ENCODE measurements at places on chromosomes 1 and 21.

GRCh38 chr1:229624521-229625070 lies 1.3 kb downstream of the TAF5L start:
- DNase-seq = no peak

GRCh38 chr1:96309783-96310182 lies 411.8 kb upstream of the PTBP2 start:
- no peak for DNase-seq

DNA sequence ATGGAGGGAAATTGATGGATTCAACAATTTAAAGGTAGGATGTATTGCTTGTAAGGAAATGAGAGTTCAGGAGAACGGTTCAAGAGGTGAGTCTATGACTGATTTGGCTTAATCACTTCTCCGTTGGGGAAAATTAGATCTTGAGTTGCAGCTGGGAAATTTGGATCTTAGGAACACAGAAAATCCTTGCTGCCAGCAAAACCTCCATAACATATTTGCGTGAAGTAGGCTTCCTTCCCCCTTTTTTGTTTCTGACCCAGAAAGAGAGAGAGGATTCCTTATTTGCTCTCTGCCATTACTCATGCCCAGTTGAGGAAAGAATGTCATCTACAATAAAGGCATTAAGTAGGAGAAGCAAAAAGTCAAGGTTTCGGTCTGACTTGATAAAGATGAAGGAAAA lies 73.5 kb upstream of the PDC start:
- DNase-seq = no peak

DNA sequence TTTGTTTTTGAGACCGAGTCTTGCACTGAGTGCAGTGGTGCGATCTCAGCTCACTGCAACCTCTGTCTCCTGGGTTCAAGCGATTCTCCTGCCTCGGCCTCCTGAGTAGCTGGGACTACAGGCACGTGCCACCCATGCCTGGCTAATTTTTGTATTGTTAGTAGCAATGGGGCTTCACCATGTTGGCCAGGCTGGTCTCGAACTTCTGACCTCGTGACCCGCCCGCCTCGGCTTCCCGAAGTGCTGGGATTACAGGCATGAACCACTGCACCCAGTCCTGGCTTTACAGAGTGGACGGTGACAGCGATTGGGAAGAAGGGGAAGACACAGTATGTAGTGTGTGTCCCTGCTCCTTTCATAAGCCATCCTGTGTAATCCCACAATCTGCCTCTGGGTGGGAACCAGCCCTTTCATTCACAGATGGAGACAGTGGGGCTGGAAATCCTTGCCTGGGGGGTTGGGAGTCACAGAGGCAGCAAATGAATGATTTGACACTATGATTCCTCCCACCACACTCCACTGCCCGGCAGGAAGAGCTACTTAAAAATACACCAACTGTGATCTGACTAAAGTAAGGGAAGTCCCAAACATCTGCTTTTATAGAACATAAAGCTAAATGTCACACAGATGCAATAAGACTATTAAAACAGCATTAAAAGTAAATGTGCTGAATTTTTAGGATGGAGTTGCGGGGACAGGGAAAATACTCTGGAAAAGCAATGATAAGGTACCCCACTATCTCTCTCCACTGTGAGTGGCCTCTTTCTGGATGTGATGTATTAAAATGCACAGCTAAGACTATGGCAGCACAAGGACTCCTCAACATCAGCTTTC lies 4.5 kb downstream of the PARP1 start:
- no peak for DNase-seq

- DNase-seq = no peak
These were observed 60.8 kb downstream of the FAM163A start for GRCh38 chr1:179803918-179804317.

DNA sequence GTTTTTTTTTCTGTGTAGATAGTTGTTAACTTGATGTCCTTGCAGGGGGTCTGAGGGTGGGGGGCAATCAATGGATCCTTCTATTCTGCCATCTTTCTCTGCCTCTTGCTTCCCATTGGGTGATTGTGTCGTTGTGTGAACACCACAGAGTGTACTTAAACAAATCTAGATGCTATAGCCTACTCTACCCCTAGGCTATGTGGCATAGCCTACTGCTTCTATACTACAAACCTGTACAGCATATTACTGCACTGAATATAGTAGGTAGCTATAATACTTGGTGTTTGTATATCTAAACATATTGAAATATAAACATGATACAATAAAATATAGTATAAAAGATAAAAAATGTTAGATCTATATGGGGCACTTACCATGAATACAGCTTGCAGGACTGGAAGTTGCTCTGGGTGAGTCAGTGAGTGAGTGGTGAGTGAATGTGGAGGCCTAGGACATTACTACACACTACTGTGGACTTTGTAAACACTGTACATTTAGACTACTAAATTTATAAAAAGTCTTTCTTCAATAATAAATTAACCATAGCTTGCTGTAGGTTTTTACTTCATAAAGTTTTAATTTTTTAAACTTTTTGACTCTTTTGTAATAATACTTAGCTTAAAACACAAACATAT lies 105.4 kb downstream of the CENPF start:
- DNase-seq = no peak

DNA sequence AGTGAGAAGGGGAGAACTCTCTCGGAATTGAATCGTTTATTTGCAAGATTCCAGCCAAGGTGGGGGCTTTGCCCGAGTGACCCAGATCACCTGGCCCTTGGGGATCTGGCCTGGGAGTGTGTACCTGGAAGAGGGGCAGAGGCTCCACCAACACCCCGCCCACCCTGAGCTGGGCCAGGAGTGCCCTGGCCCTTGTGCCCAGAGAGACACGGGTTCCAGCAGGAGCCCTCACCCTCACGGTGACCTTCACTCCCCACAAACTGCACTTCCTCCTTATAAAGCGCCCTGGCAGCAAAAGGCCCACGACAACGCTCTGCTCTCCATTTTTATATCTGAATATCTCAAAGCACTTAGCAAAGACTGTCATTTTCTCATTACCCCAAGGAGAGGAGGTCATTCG lies 16.6 kb downstream of the CASZ1 start:
- DNase-seq = no peak

DNA sequence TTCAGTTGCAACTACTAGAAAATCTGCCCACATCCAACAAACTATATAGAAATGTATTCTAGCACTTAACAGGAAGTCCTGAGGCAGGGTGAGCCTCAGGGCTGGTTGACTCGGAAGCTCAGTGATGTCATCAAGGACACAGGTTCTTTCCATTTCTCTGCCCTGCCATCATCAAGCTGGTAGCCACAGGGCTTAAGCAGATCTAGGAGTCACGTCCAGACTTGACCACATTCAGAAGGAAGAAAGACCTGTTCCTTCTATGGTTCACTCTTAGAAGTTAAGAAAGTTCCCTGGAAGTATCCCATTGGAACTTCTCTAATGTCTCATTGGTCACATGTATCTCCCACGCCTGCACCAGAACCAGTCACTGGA lies 438.1 kb downstream of the PRDM2 start:
- DNase-seq = no peak

DNA sequence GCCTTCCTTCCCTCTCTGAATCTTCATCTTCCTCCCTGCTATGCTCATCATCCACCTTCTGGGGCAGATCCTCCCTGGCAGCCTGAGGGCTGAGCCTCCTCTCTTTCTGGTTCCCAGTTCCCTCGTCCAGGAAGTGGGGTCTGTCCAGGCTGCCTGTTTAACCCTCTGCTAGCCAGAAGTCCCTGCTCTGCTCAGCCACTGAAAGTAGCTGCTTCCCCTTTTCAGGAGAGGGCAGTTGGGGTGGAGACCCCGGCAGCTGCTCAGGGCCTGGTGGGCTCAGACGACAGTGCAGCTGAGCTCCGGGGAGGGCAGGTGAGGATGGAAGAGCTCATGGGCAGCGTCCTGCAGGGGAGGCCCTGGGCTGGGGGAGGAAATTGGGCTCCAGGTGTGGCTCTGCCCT lies 43.1 kb upstream of the ETV3 start:
- DNase-seq = no peak

DNA sequence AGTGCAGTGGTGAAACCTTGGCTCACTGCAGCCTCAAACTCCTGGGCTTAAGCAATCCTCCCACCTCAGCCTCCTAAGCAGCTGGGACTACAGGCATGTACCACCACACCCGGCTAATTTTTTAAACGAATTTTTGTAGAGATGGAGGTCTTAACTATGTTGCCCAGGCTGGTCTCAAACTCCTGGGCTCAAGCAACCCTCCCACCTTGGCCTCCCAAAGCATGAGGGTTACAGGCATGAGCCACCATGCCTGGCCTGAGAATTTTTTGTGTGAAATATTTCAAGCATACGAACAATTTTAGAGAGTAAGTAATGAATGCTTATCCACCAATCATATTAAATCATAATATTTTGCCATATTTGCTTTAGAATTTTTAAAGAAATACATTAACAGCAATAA lies 51.6 kb downstream of the MROH9 start:
- no peak for DNase-seq

GRCh38 chr1:172005856-172006255 lies 164.6 kb downstream of the DNM3 start:
- no peak for DNase-seq

DNA sequence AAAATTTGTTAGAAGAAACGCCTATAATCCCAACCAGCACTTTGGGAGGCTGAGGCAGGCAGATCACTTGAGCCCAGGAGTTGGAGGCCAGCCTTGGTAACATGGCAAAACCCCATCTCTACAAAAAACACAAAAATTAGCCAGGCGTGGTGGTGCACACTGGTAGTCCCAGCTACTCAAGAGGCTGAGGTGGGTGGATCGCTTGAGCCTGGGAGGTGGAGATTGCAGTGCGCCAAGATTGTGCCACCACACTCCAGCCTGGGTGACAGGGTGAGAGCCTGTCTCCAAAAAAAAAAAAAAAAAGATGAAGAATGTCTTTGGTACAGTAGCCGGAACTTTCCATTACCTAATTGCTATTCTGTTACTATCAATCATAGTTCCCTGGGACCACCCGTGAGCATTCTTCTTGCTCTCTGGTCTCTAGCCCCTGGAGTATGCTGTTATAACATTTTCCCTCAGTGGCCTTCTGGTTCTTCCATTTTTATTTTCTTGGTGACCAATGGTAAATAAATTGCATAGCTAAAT lies 43.4 kb downstream of the WASF2 start:
- DNase-seq = no peak

- no peak for DNase-seq
These were observed 113.4 kb downstream of the SPSB1 start for GRCh38 chr1:9406111-9406510.

DNA sequence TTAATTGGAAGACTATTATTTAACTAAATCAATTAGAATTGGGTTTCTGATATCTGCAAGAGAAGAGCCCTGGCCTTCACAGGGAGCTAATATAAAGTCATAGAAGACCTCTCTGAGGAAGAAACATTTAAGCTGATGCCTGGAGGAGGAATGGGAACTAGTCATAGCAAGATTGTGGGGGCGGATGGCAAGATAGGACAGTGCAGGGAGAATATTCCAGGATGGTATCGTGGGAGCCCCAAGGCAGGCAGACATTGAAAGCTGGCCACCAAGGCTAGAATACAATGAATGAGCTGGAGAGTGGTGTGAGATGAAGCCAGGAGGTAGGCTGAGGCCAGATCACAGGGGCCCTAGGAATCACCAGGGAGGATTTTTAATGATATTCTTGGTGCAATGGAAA lies 20.8 kb upstream of the MYSM1 start:
- no peak for DNase-seq

- no peak for DNase-seq
These were observed 79.3 kb downstream of the DISP3 start for GRCh38 chr1:11558276-11558675.

DNA sequence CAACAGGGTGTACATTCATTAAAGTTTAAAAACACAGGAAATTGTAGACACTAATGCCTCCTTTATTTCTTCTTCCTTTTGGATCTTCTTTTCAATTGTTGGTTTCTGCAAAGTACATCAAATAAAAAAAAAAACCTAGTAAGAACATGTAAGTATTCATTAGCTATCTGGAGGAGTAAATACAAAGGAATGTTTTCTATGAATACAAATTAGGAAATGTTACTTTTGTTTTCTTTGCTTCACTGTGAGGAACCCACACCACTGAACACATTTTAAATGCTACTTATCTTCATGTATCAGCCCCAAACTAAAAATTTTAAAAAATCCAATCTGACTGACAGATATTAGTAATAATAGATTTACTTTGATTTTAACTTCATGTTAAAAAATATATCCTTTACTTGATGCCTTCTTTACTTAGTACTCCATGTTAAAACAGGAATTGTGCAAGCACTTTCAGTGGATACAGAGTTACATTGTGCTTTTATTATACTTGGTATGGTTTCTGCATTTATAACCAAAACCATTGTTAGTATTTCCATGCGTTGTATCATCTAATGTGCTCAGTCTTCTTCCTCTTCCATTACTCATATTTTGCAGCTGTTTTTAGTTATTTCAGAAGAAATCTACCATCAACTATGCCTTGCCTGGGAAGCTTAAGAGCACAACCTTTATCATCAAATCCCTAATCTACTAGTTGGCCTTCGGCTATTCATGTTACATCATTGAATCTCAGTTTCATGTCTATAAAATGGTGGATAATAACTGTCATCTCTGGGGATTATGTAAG lies 236.9 kb upstream of the DPYD start:
- DNase-seq = no peak

Measured in right hindlimb (tissue), 1 donor.